ENCODE measurements at places on chromosomes 6 and 20.

- no peak for DNase-seq
These were observed 18.4 kb downstream of the STX16 start for GRCh38 chr20:58669287-58670006.

- DNase-seq = no peak
These were observed 397.9 kb upstream of the JARID2 start for GRCh38 chr6:14848019-14848418.

GRCh38 chr20:36849333-36850065 is 26.4 kb upstream of the TLDC2 start:
- no peak for DNase-seq

DNA sequence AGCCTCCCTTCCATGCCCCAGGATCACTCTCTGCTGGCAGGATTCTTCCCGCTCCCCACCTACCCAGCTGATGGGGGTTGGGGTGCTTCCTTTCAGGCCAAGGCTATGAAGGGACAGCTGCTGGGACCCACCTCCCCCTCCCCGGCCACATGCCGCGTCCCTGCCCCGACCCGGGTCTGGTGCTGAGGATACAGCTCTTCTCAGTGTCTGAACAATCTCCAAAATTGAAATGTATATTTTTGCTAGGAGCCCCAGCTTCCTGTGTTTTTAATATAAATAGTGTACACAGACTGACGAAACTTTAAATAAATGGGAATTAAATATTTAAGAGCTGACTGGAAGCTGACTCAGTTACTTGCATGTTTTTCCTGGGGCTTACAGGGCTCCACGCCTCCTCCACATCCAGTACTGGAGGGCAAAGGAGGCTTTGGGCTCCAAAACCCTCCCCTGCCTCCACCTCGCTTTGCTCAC is 24.3 kb upstream of the FANCE start:
- DNase-seq = no peak

- peak; percentile 50 for DNase-seq
These were observed 171.1 kb downstream of the MCHR2 start for GRCh38 chr6:99822741-99823512.

GRCh38 chr6:163750431-163751031 is 336.0 kb downstream of the QKI start:
- no peak for DNase-seq

DNA sequence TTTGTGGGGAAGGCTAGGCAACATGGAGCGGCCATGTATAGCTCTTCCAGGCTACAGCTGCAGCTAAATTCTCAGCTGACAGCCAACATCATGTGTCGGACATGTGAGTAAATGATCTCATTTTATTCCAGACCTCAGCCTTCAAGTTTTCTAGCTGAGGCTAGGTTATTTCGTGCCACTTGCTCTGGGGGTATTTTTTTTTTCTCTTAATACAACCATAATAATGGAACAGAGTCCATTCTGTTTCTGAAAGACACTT is 573.5 kb downstream of the CD109 start:
- DNase-seq = no peak

DNA sequence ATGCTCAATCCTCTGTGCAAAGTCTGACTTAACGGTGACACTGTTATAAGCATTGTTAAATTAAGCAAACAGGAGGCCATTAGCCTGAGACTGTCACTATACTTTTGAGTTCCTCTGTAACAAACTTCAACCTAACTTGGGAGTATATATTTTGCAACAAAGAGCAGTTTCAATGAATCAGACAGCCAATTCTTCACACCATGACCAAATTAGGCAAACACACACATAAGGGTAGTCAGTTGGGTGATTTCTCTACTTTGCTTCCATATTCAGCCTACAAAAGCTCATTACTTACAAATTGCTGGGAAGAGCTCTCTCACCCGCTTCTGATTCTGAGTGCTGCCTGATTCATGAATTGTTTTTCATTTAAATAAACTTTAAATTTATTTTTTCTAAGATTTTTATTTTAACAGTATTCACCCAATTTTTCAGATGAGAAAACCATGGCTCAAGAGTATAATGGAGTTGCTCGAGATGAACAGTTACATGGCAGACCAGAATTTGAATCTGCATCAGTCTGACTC is 60.5 kb downstream of the HACE1 start:
- no peak for DNase-seq

DNA sequence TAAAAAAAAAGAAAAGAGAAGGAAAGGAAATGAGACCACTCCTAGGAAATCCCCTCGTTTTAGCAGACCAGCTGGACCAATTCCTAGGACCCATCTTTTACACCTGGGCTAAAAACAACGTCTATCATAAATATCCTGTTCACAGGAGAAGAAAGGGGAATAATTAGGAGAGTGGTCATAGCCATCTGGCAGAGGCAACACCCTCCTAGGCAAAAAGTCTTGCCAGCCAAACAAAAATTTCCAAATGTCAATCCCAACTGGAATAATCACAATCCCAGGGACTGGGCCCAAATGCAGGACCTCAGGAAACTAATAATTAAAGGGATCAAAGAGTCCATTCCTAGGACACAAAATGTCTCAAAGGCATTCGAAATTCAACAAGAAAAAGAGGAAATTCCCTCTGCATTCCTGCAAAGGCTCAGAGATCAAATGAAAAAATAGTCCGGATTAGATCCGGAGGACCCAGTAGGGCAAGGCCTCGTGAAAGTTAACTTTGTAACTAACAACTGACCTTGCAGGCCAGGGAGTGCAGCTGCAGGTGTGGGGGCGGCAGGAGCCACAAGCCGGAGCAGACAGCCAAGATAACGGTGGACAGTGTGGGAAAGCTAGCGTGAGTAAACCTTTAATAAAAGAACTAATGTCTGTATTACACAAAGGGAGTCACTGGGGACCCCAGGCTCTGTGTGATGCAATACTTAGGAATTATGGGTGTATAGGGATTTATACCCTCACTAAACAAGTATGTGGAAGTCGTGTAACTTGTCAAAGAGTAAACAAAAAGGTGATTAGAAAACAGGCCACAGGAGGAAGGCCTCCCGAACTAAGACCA is 11.7 kb downstream of the LCA5 start:
- no peak for DNase-seq

DNA sequence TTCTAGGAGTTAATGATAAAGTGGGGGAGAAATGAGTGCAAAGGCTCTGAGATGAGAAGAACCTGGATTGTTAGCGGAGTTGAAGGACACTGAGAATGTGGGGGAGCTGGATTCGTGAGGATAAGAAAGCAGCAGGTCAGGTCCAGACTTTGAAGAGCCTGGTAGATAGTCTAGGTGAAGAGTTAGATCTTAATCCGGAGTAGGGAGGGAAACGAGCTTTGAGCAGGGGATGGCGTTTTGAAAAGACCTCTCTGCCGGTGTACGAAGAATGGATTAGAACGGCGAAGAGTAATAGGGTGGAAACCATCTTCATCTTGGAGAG is 487 bp upstream of the PHF20 start:
- DNase-seq = no peak

- DNase-seq = no peak
These were observed 78.0 kb upstream of the ELOVL5 start for GRCh38 chr6:53426667-53427270.

GRCh38 chr6:3226481-3227362 is 731 bp downstream of the TUBB2B start:
- DNase-seq = peak; percentile 23

DNA sequence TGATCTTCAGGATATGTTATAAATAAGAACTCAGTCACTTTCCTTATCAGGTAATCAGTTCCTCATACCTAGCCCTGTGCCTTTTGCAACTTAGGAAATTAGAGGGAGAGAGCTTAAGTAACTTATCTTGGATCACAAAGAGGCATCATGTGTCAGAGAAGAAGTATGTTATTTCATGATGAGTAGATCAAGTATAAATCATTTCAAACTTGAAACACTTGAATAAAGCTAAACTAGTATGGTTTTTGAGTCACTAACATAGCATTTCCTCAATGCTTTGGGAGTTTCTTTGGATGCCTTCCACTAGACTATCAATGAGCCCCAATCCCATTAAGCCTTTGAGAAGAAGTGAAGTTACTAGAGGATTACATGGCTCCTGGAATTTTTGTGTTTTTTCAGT is 102.6 kb upstream of the TNFAIP3 start:
- no peak for DNase-seq

GRCh38 chr6:16305788-16306187 is 67.4 kb downstream of the GMPR start:
- DNase-seq = no peak

GRCh38 chr6:21587961-21588480 is 5.5 kb upstream of the SOX4 start:
- no peak for DNase-seq

GRCh38 chr6:6771964-6772363 is 183.4 kb downstream of the LY86 start:
- DNase-seq = no peak

Data from LoVo (cell line).